HuH-7 (cell line): ENCODE measurements at places on chromosomes 3 and 15.

DNA sequence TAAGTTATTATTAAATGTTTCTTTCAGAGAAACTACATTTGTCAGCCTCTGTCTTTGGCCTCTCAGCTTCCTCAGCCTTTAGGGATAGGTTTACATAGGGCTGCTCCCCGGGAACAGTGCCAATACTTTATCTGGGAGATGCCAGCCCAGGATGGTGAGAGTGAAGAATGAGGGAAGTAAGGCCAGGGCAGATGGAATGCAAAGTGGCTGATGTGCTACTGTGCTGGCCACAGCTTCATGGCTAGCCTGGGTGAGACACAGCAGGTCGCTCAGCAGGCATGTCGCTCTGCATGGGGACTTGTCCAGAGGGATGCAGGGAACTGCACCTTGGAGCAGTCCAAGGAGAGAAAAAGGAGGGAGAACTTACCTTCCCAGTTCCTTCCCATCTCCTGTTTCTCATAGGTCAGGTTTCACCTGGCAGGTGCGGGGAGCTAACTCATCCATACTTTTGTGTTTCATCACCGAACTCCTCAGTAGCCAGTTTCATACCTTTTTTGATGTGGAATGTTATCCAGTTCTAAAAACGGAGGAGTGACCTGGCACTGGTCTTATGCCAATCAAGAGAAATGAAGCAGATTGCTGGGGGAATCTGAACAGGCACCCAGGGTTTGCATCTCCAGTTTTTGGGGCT, 30.9 kb upstream of the C15orf39 start:
- no peak for DNase-seq

DNA sequence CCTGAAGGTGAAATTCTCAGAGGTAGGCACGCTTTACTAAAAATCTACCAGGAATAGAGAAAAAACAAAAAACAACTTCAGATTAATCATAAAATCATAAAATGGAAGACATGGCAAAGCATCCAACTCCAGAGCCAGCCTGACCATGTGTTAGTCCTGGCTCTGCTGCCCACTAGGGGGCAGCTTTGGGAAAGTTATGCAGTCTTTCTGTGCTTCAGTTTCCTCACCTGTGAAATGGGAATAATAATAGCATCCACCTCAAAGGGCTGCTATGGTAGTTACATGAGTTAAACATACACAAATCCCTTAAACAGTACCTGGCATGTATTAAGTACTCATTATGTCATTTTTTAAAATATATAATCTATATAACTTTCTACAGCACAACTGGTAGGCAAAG, 52.3 kb downstream of the WNT5A start:
- DNase-seq: no peak

GRCh38 chr3:123385981-123386380, 62.9 kb downstream of the ADCY5 start:
- DNase-seq: no peak

DNA sequence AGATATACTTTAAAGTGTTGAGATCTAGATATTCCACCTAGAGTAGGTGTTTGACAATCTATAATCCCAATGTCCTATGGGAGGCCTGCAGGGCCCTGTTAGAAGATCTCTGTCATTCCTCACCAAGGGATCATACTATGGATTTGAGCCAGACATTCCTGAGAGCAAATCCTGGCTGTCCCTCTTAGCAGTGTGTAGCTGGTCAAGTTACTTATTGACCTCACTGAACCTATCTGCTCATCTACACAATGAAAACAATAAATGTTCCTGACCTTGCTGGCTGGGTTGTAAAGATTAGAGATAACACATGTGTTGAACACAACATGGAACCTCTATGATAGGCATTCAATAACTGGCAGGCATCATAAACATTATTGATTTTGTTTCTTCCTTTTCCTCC, 265.6 kb upstream of the ATP11B start:
- peak; percentile 17 for DNase-seq

DNA sequence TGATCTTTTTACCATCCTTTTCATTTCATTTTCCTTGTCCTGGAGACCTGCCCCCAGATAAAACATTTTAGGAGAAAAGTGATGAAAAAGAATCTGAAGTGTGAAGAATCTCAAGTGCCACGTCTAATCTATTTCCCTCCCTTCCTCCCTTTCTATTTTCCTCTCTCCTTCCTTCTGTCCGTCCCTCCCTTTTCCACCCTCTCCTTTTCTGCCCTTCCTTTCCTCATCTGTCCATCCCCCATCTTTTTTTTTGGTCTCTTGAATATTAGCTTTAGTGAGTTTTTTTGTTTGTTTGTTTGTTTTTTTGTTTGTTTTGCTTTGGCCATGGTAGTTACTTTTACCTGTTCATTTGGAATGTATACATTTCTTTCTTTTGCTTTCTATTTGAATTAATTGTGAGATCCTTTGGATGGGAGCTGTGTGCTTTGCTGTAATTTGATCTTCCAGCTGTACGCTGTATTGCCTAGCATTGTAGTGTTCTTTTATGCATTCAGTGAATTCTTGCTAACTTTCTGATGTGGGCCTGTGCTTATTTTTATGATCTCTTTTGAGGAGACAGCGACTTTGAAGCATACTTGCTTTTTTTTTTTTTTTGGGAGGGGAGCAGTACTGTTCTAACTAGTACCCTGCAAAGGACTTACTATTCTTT, 19.2 kb downstream of the CDIN1 start:
- DNase-seq: no peak

GRCh38 chr3:150639262-150639661, 36.1 kb downstream of the SELENOT start:
- DNase-seq: no peak

DNA sequence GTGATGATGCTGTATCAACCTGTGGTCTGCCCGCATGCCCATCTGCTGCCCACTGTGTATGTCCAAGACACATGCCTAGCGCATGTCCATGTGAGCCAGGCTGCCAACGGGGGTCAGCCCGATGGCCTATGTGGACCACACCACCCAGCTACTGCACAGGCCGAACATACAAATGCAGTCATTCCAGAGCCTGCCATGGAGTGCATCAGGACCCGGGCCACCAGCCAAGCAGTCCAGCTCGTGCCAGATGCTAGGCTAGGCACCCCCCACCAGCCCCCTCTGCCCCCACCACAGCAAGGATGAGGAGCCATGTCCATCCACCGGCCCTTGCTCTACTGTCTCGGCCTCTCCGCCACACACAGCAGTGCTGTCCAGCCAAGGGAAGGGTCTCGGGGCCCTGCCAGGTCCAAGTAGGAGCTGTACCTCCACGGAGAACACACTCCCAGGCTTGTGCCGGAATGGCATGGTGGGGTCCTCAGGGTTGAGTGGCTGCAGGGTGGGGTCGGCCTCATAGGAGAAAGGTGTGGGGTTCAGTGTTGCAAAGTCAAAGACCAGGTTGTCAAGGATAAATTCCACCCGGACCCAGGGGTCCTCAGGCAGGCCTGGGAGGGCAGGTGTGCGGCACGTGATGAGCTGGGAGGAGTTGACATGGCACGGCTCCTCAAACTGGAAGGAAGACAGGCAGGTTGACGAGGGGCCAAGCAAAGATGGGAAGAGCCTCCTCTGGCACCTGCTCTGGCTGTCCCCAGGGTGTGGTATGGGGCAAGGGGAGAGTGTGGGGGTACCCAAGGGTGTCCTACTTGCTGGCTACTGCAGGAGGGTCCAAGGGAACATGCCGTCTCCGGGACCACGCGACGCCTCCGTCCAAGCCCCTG, 15.3 kb downstream of the PLXNB1 start:
- DNase-seq: no peak

- no peak for DNase-seq
These were observed 18.6 kb downstream of the UBE2Q2 start for GRCh38 chr15:75861750-75862402.

DNA sequence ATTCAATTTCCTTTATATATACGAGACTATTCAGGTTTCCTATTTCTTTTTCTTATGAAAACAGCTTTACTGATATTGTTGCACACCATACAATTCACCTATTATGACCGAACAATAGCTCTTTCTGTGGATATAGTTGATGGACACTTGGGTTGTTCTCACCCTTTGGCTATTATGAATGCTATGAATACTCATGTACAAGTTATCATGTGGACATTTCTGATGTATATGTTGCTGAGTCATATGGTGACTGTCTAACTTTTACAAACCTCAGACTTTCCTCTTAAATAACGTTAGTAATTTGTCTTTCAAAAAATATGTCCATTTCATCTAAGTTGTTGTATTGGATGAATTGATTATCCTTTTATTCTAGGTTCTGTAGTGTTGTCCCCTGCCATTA, 15.7 kb upstream of the USF3 start:
- no peak for DNase-seq

DNA sequence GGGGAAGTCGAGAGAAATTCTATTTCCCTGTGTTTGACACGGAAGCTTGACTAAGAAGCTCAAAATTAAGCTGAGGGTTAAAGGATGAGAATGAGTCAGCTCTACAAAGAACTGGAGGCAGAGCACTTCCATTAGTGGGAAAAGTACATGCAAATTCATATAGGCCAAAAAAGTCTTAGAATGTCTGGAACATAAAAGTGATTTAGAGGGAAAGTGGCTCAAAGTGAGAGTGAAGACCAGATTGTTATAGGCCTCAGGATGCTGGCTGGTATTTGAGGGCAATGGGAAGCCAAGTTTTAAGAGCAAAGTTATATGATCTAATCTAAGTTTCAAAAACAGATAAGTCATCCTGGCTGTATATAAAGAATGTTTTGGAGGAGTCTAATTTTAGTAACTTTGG, 857.3 kb downstream of the NAALADL2 start:
- DNase-seq: no peak

GRCh38 chr15:66942649-66943390, 122.6 kb upstream of the SMAD3 start:
- no peak for DNase-seq

GRCh38 chr3:179074656-179075055, 3.0 kb upstream of the ZMAT3 start:
- no peak for DNase-seq

DNA sequence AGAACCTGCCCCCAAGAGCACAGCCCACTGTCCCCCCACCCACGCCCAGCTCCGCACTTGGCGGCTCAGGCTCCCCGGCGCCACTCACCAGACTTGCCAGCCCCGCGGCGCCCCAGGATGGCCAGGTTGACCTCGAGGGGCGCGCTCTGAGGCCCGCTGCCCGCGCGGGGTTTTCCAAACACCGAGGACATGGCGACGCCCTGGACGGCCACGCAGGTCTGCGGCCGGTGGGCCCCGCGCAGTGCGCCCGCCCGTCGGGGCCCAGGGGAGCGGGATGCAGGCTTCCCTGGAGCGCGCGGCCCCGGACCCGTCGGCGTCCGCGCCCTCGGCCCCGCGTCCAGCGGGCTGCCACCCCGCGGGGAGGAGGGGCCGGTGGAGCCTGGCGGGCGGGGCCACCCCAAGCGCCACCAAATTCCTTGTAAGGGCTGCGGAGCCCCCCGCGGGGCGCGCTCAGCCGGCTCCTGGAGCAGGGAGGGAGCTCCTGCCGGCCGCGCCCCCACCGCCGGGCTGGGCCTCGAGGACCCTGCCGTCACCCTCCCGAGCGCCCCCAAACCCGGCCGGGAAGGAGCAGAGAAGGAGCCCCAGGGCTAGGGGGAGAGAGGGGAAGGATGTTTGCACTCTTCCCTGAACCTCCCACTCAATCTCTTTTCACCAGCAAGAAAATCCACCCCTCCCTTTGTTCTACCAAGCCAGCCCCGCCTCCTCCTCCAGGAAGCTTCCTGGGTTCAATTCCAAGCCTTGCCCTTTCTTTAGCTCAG, at the start of gene RASL12:
TSS of gene RASL12 (minus strand) at position 347 of the 758 bp plus-strand sequence. CDS start at position 191, 156 bp downstream.
- DNase-seq: peak; percentile 79

DNA sequence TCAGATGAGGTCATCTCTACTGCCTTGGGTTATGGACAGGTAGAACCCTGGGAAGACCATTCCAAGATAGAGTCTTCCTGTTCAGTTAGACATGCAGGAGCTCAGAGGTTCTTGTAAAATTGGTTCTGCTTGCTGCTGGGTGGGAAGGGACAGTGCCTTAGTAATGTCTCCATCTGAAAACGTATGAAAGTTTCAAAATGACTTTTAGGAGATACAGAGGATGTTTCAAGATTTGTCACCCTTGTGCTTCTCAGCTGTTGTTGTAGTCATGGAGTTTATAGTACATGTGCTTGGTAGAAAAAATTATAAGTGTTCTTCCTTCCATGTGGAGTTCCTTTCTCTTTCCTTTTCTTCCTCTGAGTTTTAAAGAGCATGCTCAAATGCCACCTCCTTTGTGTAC, 885.2 kb upstream of the CFAP20DC start:
- DNase-seq: no peak

- DNase-seq: no peak
These were observed 143.2 kb downstream of the FAM43A start for GRCh38 chr3:194828926-194829325.

DNA sequence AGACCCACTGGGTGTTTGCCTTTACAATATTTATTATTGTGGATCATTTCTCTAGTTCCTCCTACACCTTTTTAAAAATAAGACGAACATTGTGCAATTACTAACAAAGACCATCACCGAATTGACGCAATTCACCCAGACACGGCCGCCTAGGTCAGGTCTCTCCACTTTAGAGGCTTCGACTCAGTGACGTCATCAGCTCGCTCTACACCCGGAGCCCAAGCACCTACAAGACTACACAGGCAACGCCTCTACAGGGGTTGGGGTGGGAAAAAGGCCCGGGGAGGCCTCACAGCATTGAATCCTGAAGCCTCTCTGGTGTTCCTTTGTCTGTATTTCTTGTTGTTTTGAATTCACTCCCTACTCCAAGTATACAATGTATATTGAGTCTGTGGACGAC, 16.6 kb downstream of the ZIC4 start:
- DNase-seq: no peak

- DNase-seq: no peak
These were observed 42.9 kb downstream of the IDH2 start for GRCh38 chr15:90059208-90059985.

- DNase-seq: no peak
These were observed 60.8 kb downstream of the DAPK2 start for GRCh38 chr15:63985221-63986184.
